Stimulated activated CD4-positive, alpha-beta T cell treated with anti-CD3 and anti-CD28 coated beads, Interleukin-2, amount 100 ng/mL, for 24 hours (primary cell): ENCODE measurements at places on chromosomes 6 and 20.

DNA sequence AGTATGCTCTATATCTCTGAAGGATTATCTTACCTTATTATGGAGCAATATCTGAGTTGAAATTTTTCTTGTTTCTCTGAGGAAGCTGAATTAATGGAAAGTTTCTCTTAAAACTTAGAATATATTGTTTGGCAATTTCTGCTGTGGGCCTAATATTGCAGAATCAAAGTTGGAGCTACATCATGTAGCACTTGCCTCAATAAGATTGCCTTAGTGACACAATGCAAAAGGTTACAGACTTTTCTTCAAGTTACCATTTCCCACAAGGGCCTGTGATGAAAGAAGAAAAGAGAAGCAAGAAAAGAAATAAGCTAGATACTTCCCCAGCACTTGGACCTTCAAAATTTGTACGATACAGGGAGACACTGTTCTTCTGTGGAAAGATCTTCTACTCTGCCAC lies 151.2 kb downstream of the SOBP start:
- DNase-seq = no peak

DNA sequence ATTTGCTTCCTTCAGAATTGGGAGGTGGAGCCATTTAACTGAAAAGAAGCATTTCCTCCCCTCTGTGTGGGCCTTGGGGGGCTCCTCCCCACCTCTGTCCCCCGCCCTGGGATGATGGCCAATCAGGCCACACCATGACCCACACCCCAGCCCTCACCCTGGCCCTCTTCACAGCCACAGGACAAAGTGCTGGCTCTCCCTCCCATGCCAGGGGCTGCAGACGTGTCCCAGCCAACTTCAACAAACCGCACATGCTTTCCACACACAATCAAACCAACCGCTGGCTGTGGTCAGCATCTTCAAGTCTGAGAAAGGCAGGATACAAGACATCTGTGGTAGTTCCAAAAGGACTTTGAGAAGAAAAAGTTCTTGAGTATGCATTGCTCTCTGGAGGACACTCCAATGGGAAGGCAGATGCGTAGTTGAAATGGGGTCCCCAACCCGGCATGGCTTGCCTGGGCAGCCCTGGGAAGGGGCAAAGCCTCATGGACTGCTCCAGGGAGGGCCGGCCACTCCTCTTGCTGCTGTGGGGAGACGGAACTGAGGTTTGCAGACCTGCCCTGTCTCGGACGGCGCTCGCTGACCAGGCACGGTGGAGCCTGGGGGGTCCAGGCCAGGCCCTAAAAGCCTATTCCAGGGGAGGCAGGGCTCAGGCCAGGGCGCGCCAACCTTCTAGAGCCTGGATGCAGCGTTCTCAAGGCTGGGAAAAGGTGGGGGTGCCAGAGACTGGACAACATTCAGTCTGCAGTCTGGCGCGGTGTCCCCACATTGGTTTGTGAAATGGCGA lies 12.2 kb downstream of the TTLL2 start:
- DNase-seq = no peak

DNA sequence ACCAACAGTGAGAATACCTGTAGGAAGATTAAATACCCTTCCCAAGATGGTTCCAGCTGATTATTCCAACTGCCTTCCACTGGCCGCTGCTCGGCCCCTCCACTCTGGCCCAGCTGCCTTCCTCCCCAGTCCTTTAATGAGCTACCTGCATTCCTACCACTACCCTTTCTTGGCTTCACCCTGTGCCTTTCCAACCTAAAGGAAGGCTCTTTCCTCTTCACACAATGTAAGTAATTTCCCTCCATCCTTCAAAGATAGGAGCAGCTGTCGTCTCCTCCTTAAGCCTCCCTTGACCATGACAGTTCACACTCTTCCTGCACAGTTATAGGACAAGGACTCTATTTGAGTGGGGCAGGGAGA lies 16.2 kb upstream of the SNX9 start:
- no peak for DNase-seq

- no peak for DNase-seq
Measured at GRCh38 chr6:22300273-22300998, 3.6 kb upstream of the PRL start.

GRCh38 chr6:21596145-21596948 lies 2.8 kb downstream of the SOX4 start:
- DNase-seq = peak; percentile 25

DNA sequence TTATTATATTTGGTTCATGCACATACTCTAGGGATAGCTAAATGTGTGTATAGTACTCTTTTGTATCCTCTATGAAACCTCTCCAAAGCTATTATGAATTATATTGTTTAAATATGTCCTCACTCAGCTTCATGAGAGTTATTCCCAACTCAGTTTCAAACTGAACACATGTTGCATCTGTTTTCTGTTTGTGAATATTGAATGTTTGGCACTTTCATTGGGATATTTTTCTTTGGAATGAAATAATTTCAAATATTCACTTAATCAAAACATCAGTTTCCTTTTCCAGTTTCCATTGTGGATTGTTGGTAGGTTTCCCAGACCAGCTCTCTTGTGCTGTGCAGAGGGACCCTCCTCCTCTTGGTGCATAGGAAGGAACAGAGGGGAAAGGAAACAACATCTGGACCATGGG lies 46.6 kb downstream of the HDAC2 start:
- no peak for DNase-seq

DNA sequence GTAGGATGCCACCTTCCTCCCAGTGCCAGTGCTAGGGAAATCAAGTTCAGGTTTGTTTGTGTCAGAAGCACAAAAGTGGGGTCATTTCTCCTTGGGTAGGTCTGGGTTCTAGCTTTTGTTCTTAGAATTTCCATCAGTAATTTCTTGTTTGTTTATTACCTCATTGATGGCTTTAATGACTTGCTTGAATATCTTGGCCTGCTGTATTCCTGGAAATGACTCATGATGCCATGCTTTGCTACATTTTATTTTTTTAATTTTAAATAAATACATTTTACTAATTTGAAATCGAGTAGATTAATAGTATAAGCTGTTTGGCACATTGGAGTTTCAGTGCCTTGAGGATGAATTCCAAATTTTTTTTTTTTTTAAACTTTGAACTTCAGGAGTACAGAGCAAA lies 189.6 kb downstream of the JARID2 start:
- no peak for DNase-seq

DNA sequence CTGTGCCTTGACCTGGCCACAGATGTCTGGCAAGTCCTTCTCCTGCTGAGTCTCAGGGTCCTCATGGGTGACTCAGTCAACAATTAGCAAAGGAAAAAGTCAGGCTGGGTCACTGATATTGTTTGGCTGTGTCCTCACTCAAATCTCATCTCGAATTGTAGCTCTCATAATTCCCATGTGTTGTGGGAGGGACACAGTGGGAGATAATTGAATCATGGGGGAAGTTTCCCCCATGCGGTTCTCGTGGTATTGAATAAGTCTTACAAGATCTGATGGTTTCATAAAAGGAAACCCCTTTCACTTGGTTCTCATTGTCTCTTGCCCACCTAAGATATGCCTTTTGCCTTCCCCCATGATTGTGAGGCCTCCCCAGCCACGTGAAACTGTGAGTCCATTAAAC lies 45.7 kb downstream of the PREX1 start:
- no peak for DNase-seq

DNA sequence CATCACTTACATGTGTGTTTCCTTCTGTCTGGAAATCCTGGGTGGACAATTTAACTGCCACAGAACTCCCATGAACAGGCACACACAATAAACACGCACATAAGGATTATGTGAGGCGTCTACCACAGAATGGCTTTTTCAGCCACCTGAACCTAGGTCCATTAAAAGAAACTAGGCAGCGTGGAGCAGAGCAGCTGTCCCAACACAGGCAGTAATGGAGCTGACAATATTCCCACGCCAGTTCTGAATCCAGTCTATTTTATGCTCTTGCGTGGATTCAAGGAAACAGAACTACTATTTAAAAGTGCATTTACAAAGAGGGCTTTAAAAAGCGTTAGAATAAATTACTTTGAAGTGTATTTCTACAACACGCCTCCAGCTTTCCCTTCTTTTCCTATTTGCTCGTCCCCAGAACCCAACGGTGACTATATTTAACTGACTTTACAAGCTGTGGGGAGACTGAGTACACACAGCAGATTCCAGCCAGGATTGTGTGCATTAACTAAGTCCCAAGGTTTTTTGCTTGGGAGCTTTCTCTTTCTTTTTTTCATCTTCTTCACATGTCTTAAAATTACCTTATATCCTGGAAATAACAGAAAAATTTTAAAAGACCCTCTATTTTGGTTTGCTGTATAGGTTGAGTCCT lies 95.9 kb downstream of the GMDS start:
- DNase-seq = no peak

DNA sequence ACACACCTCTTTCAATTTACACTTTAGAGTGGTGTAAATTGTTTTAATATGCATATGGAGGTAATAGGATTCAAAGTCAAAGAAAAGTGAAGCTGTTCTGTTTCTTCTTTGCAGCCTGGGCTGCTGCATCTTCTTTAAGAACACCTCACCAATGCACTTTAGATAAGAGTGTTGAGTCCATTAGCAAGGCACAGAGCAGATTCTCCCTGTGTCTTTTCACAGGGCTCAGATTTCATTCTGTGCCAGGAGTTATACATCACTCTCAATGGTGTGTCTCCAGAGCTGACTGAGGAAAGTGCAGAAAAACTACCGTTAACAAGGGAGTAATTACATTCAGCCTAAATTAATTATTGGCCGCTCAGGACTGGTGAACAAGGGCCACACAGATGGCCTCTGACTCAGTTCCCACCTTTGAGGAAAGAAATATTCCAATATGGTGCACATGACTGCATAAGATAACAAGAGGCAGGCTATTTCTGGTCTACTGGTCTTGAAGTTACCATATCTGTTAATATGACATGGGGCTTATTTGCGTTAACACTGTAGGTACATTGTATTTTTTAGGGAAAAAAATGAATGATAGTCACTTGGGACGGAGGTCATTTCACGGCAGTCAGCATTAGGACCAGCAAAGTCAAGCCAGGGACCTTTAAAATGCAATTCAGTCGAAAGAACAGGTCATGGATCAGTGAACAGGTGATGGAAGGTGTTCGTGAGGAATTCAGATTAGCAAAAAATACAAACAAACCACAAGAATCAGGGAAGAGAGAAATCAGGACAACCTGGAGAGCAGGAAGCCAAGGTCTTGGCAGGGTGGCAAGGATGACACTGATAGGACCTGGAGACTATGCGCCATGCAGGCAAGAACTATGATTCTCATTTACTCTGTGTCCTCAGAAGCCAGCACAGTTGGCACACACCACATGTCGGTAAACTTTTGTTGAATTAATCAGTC lies 203.7 kb downstream of the TBX18 start:
- no peak for DNase-seq
